ENCODE measurements at places on chromosomes 2 and 18.

GRCh38 chr2:187372213-187372612, 75.8 kb downstream of the CALCRL start:
- DNase-seq: no peak

DNA sequence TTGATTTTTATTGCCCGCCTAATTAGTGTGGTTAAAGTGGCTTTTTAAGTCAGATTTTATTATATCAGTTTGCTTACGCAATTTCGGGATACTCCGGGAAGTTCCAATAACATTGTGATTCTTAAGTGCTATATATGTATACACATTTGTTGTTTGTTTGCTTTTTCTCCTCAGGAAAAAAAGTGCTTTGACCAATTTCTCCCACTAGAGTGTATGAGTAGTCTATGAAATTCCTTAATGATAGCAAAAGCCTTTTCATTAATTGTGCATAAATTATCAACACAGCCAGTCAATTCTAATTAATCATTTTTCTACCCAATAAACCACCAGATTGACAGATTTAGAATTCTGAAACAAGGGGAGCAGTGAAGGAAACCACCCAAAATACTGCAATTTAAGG, 172.2 kb downstream of the DPP10 start:
- no peak for DNase-seq

GRCh38 chr2:241933179-241933911, 63.8 kb downstream of the RTP5 start:
- DNase-seq: no peak

DNA sequence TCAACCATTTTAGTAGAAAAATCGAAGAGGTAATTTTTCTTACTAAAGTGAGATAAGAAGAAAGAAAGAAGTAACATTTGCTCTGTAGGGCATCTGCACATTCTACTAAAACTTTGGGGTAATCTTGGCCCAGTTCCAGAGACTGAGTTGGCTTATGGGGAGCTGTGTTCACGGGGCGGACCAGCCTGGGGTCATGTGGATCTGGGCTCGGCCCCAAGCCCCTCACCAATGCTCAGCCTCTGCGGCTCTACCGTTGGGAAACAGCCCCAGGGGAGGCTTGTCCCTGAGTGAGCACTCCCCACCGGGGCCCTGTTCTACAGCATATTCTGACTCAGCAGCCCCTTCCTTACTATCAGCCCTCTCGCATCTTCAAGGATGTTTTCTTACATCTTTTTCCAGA, 132.3 kb downstream of the RTP5 start:
- DNase-seq: no peak

DNA sequence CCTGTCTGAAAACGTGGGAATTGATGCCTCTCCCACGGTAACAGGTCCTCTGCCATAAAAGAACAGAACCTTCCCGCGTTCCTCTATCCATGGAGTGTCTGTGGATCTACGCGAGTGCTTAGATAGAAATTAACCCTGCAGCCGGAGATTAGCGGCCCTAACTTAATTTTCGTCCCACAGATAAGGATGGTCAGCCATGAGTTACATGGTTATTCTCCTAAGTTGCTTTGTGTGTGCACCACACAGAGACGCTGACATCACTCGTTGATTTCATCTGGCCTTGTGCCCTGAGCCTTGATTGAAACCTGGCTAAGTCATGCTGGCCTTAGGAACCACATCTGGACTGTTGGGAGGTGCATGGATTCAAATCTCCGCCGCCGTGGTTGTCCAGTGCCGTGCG, 132.1 kb downstream of the GBX2 start:
- no peak for DNase-seq

Measured in stimulated activated CD4-positive, alpha-beta T cell treated with anti-CD3 and anti-CD28 coated beads, Interleukin-2, amount 100 ng/mL, for 4 hours (primary cell).